ENCODE measurements at places on chromosomes 6 and 20. TPM values are rescaled to one million over a fixed set of nuclear protein-coding genes. Genes with fewer than 3 reads are reported as not detected.
A peak's percentile ranks its signal among the peaks of the same experiment; 100 is the strongest.

DNA sequence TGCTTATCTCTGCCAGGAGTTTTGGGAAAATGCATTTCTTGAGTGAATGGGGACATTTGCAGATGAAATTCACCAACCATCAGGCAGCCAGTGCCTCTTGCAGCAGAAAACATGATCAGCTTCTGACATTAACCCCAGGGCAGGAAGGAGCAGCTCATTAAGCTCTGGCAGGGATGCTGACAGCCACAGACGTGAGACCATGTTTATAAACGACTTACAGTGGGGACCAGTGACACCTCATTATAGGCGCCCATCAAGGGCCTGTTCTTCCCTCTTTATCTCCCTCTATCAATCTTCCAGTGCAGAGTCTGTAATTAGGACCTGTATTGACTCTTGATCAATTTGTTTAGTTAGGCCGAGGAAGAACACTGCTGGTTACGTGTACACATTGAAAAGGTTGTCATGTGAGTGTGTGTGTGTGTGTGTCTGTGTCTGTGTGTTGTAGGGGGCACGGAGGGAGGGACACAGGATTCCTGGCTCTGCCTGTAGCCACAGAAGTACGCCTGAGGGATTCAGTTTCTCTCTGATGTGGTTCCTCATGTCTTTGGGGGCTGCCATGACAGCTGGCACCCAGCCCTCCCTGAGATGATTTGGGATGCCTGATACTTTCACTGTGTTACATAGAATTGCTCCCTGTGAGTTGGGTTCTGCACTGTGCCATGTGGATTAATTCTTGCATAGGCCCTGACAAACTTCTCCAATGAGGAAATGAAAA is 428.4 kb upstream of the CHD6 start:
- H3K4me1 ChIP-seq = no peaks in the 10 kb centered on the region
- no peak overlapping the region for H3K27ac ChIP-seq

DNA sequence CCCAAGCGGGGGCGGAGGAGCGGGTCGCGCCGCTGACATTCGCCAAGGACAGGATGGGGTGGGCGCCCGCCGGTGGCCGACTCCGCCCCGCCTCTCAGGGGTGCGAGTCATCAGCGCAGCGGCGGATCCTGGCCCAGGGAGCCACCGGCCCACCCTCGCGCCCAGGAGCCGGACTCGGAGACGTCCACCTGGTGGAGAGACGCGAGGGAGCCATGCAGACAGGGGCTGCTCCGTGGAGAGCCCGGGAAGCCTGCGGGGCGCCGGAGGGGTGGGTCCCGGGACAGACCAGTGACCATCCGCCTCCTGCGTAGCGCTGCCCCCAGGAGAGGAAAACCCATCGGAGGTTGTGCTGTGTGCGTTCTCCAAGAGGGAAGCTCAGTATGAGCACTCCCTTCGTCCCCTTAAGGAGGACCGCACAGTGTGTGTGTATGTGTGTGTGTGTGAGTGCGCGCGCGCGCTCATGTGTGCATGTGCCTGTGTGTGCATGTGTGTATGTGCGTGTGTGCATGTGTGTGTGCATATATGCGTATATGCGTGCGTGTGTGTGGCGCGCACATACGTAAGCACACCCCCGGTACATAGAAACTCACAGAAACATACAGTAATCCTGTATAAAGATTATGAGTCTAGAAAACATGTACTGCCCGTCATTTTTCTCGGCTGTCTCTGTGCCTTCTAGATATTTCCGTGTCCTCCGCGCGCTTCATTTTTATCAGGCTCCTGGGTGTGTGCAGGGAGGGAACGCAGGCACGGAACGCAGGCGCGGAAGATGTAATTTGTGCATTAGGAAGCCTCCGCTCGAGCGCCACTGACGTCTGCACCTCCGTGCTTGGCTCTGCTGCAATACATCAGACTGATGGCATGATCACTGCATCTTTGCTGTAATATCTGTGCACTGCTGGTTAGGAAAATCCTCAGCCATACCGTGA is 158.9 kb downstream of the TBXT start:
- no peak overlapping the region for H3K4me3 ChIP-seq
- DNase-seq = no peak
- peaks cover 2% of the 10 kb centered on the region for H3K27me3 ChIP-seq
- H3K4me1 ChIP-seq = no peaks in the 10 kb centered on the region
- H3K27ac ChIP-seq = no peak overlapping the region
- no peaks in the 10 kb centered on the region for H3K36me3 ChIP-seq

DNA sequence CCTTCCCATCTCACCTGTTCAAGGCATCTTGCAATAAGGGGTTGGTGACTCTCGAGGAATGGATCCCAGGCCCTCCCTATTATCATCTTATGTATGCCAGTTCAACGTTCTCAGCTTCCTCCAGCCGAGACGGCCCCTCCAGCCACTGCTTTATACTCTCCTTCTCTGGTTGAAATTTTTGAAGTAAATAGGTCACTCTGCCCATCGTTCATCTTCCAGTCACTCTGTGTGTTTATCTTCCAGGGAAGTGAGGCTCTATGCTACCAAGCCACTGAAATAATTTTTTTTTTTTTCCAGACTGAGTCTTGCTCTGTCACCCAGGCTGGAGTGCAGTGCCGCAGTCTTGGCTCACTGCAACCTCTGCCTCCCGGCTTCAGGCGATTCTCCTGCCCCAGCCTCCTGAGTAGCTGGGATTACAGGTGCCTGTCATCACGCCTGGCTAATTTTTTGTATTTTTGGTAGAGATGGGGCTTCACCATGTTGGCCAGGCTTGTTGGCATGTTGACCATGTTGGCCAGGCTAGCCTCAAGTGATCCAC is 17.0 kb downstream of the PTPN1 start:
- H3K4me3 ChIP-seq = no peak overlapping the region
- no peaks in the 10 kb centered on the region for H3K36me3 ChIP-seq
- H3K27me3 ChIP-seq = no peaks in the 10 kb centered on the region
- peaks cover 54% of the 10 kb centered on the region for H3K4me1 ChIP-seq
- no peak for DNase-seq
- H3K27ac ChIP-seq = peak overlapping the region; percentile 65

Gene PRL
- polyA plus RNA-seq = 29.2 TPM

Gene EPB41L2
- 18.8 TPM for polyA plus RNA-seq

Gene DAAM2
- polyA plus RNA-seq = not detected

Gene MDFI
- not detected for polyA plus RNA-seq

All from GM12878 (cell line).